ENCODE measurements at places on chromosomes 12 and 14.
A peak's percentile ranks its signal among the peaks of the same experiment; 100 is the strongest.

DNA sequence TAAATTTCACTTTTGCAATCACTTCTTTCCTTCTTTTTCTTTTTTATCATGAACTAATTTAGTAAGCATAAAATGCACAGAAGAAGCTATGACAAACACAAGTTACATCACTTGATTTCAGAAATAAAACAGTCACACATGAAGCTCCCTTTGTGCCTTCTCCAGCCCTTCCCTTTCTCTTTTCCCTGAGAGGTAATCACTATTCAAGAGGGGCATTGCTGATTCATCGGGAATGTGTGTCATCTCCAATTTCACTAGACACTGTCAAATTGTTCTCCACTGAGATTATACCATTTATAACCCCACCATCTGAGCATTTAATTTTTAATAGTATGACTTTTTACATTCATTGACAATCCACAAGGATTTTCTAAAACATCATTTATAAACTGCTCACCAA lies 91.6 kb upstream of the PTPRQ start:
- no peak for DNase-seq

DNA sequence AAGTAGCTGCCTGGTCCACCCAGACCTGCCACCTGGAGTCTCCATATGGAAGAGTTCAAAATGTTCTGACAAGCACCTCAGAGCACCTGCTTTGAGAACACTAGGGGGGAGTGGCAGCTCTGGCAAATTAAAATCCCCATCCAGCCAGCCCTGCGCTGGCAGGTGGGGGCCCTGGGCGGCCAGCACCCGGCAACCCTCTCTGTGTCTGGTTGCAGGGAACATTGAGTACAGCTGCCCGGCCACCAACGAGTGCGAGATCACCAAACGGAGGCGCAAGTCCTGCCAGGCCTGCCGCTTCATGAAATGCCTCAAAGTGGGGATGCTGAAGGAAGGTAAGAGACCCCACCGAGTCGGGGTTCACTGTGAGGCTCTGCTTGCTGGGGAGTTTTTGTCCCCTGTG lies 86.4 kb downstream of the ESRRB start:
- DNase-seq = no peak

GRCh38 chr12:56391721-56392120 lies 29.1 kb upstream of the APOF start:
- no peak for DNase-seq

GRCh38 chr14:102923925-102924486 lies 1.5 kb downstream of the AMN start:
- no peak for DNase-seq

GRCh38 chr14:106044949-106045596 lies 518.7 kb downstream of the TMEM121 start:
- peak; percentile 88 for DNase-seq

DNA sequence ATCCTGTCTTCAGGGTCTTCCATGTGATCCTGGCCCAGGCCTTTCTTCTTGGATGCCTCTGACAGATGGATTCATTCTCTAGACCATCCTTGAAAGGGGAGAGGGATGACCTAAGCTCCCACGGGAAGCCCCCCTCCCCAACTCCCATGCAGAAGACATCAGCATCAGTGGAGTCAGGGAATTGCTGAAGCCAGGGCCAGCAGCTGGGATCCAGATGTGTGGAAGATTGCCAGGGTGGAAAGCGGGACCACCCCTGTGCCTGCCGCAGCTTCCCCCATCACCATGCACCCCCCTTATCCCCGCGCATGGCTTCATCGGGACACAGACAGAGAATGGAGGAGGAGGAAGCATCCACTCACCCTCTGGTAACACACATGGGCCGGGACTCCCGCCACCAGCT lies 183.6 kb upstream of the PRMT8 start:
- DNase-seq = no peak

- no peak for DNase-seq
Measured at GRCh38 chr12:90102957-90103652, 394.5 kb upstream of the ATP2B1 start.

GRCh38 chr12:78933014-78933413 lies 68.4 kb downstream of the SYT1 start:
- DNase-seq = no peak

DNA sequence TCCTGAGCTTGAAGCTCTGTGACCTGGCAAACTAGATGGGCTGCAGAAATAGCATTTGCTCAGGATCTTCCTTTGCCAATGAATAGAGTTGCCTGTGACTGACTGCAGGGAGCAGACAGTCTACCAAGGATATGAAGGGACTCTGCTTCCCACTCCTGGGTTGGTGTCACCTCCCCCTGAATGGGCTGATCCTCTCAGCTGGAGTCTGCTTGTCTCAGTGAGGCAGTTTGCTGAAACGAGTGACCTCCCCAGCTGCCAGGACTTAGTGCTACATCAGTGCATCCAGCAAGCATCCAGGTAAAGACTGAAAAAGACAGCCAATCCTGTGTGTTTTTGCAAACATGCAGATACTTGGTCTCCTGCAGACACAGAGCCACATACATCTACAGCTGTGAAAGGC lies 28.5 kb downstream of the PAH start:
- no peak for DNase-seq

DNA sequence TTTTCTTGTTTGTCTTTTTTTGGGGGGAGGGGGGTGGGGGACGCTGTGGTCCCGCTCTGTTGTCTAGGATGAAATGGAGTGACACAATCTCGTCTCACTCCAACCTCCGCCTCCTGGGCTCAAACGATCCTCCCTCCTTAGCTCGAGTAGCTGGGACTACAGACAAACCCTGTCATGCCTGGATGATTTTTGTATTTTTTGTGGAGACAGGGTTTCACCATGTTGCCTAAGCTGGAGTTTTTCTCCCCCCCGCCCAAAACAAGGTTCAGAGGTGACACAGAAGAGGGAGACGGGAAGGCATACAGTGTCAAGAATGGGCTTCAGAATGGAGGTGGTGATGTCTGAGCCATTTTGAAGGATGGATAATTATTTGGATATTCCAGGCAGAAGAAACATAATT lies 116.9 kb upstream of the ATF1 start:
- DNase-seq = no peak

DNA sequence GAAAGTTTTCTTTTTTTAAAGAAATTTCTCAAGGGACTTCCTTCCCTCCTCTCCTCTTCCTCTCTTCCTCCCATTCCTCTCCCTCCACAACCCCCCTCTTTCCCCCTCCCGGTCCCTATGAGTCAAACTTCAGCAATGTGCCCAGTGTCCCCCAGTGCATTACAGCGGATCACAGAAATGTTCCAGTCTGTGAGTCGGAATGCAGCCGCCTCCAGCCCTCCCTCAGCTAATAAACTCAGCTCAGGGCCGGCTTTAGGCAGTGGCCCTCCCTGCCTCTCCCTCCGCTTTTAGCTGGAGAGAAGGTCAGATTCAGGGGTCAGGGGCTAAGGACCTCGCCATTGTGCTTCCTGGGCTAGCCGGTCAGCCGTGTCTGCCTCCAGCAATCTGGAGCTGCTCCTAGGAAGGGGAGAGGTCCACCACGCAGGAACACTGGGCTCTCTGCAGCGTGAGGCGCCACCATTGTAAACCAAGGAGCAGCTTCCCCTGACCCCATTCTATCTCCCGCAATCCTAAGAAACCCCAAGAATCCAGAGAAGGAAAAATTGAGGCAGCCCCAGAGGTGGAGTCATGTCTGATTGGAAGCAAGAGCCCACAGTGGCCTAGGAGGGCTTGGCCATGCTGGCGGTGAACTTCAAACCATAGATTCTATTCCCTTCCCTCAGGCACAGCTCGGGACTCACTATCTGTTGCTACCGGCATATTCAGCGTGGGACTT lies 1.1 kb upstream of the HDAC7 start:
- DNase-seq = no peak

DNA sequence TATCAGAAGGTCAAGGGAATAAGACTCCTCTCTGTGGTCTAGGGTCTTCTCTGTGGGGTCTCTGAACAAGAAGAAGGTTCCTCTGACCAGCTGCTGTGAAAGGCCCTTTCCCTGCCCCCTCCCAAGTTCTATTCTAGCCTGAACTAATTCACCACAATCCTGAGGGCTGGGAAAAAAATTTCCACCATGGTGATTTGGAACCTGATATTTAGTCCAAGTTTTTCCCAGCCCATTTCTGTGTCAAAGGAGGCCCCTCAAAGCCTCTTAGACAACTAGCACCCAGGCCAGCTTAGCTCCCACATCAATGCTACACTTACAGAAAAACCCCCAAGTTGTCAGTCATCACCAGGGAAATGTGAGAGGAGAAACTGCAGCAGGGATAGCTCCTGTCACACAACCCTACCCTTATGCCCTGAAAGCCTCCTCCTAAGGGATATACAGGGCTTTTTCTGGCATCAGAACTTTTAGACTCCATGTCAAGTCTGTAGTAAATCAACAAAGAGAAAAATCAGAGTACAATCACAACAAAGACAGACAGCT lies 4.5 kb downstream of the FMNL3 start:
- DNase-seq = no peak

GRCh38 chr12:72872238-72872887 lies 600.2 kb downstream of the TRHDE start:
- DNase-seq = no peak

GRCh38 chr14:73237786-73238423 lies 599 bp downstream of the PAPLN start:
- DNase-seq = no peak

DNA sequence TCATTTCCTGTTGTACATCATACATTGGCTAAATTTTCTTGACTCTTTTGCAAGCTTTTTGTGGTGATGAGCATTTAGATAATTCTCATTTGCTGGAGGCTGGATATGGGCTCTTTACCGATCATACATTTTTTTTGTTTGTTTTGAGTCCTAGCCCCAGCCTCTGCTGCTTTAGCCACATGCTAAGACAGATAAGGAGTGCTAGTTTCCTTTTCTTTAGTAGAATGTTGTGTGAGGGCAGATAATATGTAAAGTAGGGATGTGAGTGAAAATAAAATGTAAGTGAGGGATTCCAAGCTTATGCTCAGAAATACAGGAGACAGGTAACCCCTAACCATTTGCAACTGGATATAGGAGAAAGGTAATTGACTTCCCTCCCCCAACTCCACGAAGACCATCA lies 405.7 kb downstream of the TRHDE start:
- DNase-seq = no peak

DNA sequence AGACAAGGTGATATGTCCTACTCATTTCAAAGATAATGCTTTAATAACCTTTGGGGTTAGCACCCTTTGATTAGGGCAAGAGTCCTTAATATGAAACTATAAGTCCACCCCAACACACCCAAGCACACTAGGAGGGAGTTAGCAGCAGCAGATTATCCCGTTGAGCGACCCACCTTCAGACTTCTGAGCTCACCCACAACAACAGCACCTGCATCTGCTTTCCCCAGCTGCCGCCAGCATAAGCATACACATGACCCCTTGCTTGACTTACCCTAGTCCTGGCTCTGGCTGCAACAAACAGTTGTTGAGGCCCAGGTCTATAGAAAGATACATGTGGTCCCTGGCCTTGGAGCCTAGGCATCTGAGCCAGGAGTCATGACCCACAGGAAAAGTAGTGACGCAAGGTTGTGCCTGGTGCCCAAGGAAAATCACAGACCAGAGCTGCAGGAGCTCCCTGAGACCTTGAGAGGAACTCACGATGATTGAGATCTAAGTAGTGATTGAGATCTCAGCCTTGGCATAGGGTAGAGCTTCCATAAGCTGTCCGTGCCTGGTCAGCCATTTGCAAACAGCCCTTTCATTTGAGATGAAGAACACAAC lies 19.0 kb downstream of the ZDHHC22 start:
- no peak for DNase-seq

GRCh38 chr12:120060196-120060595 lies 56.4 kb downstream of the RAB35 start:
- no peak for DNase-seq

DNA sequence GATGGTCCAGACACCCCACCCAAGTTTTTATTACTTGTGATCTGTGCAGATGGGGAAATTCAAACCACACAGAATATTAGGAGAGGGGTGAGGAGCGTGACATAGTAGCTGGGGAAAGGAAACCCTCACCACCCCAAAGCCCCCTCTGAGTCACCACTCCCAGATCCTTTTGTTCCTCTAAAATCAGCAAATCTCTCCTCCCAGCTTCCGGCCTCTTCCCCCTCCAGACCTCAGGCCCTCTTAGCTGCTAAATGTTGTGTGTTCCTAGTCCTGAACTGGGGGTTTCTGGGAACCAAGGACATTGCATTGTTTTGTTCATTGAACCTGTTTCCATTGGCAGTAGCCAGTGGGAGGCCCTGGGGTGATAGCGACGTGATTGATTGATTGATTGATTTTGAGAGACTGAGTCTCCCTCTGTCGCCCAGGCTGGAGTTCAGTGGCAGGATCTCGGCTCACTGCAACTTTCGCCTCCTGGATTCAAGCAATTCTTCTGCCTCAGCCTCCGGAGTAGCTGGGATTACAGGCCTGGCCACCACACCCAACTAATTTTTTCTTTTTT lies 5.9 kb upstream of the ORAI1 start:
- no peak for DNase-seq

GRCh38 chr14:37695866-37696265 lies 100.4 kb downstream of the TTC6 start:
- no peak for DNase-seq

GRCh38 chr14:74821267-74821915 lies 54.6 kb downstream of the PROX2 start:
- DNase-seq = no peak

- no peak for DNase-seq
Measured at GRCh38 chr12:4908684-4909409, 858 bp upstream of the KCNA1 start.

GRCh38 chr12:88805286-88805685 lies 225.0 kb upstream of the KITLG start:
- no peak for DNase-seq

DNA sequence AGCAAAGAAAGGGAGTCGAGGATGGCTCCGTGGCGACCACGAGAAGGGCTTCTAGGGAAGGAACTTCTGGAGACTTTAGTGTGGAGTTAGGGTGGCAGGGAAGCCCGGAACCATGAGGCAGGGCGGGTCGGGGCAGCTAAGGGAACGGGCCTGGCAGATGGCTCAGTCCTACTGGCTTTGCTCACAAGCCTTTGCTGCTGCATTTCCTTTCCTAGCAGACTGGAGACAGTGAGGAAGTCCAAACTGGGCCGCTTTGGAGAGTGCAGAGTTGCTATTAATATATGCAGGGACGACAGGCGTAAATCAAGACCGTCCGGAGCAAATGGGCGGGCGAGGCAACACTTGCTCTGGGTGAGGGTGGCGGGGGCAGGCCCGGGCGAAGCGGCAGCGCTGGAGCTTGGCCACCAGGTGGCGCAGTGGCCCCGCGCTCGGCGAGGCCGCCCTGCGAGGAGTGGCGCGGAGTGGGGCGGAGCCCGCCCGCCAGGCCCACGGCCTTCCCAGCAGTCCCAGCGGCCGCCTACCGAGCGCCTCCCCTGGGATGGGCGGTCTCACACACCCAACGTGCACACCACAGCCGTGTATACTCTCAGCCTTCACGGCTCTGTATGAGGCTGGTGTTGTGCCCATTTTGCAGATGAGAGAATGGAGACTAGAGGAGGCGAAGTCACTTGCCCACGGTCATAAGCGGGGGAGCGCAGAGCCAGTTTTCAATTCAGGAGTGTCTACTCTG lies 24.4 kb upstream of the LRTM2 start:
- peak; percentile 74 for DNase-seq

- DNase-seq = no peak
Measured at GRCh38 chr14:101066826-101067510, 163.4 kb upstream of the RTL1 start.

- DNase-seq = no peak
Measured at GRCh38 chr12:105740369-105740768, 398.4 kb downstream of the NUAK1 start.

GRCh38 chr12:130703733-130704375 lies 12.2 kb downstream of the RIMBP2 start:
- no peak for DNase-seq
